ENCODE measurements at places on chromosomes 6 and 20.

DNA sequence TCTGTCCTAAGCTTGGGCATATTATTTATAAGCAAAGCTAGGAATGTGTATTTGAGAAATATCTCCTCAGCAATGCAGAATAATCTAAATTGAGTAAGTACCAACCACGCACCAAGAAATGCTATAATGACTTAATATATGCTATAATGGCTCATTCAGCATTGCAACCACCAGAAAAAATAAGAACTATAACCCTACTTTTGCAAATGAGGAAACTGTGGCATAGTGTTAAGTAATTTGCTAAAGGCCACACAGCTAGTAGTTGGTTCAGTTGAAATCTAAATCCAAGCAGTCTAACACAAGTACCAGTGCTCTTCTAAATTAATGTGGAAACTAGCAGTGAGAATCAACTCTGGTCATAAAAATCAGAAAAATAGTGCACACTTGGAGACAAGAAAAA lies 35.7 kb downstream of the HBS1L start:
- no peak for DNase-seq

DNA sequence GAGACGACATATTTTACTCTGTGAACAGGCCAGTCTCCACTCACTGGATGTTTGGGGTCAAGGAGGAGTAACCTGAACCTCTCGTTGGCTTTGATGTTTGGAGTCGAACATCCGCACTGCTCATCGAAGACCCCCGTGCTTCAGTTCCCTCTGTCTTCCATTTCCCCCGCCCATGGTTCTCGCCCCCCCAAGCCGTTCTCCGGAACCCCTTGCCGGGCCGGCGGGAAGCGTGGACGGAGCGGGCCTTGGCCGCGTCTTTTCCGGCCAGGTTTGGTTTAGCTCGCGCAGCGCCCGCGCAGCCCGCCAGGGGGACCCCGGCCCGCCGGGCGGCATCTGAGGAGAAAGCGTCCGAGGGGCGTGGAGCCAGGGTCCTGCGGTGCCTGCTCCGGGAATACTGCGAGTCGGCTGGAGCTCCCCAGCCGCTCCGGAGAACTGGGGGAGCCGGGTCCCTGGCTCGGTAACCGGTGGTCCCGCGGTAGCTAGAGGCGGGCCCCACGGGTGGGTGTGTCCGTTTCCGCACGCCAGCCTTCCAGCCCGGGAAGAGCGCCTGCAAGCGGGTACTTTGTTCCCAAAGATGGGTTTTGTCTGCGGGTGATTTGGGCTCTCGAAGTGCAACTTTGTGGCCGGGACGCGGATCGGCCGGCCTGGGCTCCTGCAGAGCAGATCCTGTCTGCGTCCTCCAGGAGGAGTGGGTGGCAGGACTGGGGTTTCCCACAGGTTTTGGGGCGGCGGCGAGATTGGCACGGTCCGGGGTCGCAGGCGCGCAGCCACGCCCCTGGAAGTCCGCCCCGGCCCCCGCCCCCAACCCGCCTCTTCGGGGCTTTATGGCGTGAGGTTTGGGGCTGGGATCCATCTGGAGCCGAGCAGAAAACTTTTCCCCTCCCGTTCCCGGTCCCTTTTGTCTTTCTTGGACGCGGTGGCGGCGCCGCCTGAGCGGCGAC lies at the start of gene TMEM200A:
Gene TMEM200A, plus strand, starts transcription at position 852 of the 941 bp plus-strand sequence. CDS start 74,406 bp downstream, outside the sequence.
- peak; percentile 20 for DNase-seq

- DNase-seq, result no peak
These were observed 542.6 kb downstream of the HDGFL1 start for GRCh38 chr6:23111984-23112383.

DNA sequence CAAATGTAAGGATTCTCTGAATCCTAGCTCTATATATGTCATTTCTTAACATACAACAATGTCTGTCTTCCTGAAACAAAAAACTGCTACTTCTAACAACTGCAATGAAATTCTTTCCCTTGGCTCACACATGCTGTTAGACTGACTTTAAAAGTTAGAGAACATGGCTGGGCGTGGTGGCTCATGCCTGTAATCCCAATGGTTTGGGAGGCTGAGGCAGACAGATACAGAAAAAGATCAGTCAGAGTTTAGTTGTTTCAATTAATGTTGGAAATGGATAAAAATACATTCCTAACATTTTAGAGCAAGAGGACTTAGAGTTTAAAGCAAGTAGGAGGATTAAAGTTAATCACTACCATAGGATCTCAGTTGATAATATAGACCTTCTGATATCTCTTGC lies 28.7 kb upstream of the KIAA1586 start:
- DNase-seq, result no peak

DNA sequence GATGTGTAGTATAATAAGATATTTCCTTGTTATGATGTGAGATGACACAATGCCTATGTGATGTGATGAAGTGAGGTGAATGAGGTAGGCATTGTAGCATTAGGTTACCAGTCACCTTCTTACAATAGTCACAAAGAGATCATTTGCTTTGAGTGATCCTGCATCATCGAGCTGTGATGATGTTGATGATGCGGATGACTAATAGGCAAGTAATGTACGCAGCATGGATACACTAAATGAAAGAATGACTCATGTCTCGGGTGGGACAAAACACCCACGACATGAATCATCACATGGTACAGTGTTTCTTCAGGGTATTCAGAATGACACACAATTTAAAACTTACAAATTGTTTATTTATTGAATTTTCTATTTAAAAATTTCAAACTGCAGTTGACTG lies 806.3 kb upstream of the GJE1 start:
- DNase-seq, result no peak

DNA sequence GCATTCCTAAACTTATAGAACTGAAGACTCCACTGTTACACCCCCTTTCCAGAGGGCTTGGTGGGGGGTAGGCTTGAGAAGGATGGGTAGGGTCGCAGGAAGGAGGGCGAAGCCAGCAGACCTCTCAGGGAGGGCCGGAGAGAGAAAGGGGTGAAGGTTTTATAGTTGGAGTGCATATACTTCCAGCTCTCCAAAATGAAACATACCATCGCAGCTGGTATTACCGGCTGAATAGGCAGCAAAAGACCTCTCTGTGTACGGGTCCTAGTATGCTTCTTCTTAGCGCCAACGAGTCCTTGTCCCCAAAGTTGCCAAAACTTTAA lies 1.0 kb upstream of the VGLL2 start:
- DNase-seq, result no peak
